ENCODE measurements at places on chromosomes 12 and 14.
A peak's percentile ranks its signal among the peaks of the same experiment; 100 is the strongest.

- no peak for DNase-seq
These were observed 142.5 kb upstream of the LMNTD1 start for GRCh38 chr12:25695574-25695973.

GRCh38 chr14:80862983-80863382 lies 78.6 kb downstream of the CEP128 start:
- no peak for DNase-seq

GRCh38 chr14:56552615-56553014 lies 27.0 kb upstream of the TMEM260 start:
- no peak for DNase-seq

- DNase-seq: no peak
These were observed 17.4 kb downstream of the ACVRL1 start for GRCh38 chr12:51924551-51925319.

DNA sequence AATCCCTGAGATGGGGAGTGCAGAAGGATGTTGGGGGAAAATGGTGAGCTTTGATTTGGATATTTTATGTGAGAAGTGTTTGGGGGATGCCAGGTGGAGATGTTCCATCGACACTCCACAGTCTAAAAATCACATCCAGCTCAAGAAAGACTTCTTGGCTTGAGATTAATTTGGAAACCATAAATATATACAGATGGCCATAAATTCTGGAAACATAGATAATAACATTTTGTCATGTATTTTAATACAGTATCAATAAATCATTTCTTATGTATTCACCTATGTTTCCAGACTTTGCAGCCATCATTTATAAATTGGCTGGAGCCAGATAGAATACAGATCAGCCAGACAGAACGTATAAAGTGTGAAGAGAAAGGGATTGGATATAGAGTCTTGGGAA lies 245.5 kb upstream of the DDHD1 start:
- DNase-seq: no peak

- no peak for DNase-seq
These were observed 98.3 kb downstream of the TTC7B start for GRCh38 chr14:90717916-90718315.

- no peak for DNase-seq
These were observed 346.2 kb upstream of the STXBP6 start for GRCh38 chr14:25396128-25396527.

DNA sequence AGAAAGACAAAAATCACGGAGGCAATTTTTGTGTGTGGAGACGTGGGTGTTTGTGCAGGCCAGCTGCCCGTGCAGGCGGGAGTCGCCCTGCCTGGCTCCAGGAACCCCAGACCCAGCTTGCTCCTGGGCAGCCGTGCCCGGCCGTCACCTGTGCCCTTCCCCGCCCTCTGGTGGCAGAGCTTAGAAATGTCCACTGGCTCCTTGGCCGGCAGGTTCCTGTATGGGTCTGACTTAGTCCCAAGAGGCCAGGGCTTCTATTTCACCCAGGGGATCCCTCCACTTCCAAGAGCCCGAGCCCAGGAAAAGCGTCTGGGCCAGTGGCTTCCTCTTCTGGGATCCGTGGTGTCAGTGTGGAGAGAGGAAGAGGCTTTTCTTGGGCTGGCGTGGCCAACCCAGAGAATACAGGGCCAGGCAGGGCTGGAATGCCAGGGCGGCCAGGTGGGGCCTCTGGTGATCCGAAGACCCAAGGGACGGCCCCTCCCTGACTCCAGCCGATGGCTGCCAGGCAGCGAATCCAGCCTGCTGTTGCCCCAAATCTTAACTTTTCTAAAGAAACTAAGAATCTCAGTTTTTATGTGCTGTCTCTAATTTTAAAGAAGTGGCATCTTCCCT lies 120.9 kb downstream of the TMEM132C start:
- peak; percentile 49 for DNase-seq

DNA sequence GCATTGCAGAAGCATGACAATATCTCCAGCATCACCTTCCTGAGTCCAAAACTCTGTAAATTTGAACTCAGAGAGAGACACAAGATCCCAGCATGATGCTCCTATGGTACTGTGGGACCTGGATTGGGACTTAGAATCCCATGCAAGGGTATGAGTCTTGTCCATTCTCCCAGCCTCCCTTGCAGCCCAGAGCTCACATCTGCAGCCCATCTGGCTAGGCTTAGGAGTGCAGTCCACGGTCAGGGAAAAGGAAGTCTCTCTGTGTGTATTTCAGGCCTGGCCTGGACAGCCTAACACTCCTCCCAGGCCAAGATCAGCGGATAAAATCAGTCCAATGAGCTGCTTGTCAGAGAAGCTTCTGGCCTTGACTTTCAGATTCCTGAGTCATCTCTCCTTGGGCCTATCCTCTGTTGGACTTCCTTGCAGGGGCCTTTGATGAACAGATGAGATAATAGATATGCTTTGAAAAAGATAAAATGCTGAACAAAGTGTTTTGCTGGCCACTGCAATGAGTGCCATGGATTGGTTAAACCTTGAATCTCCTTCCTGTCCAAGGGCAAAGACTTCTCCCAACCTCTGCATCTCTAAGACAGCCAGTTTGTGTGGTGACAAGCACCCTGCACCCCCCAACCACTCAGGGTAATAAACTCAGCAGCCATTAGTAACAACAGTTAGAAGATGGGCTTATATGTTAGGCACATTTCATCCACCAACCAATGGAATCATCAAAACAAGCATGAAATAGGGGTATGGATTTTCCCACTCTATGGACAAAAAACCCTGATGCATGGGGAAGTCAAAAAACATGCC lies 412.8 kb upstream of the TBX3 start:
- no peak for DNase-seq

GRCh38 chr12:92602476-92602875 lies 100.3 kb upstream of the PLEKHG7 start:
- no peak for DNase-seq

- DNase-seq: no peak
These were observed 34.5 kb downstream of the SYNDIG1L start for GRCh38 chr14:74391479-74391878.

DNA sequence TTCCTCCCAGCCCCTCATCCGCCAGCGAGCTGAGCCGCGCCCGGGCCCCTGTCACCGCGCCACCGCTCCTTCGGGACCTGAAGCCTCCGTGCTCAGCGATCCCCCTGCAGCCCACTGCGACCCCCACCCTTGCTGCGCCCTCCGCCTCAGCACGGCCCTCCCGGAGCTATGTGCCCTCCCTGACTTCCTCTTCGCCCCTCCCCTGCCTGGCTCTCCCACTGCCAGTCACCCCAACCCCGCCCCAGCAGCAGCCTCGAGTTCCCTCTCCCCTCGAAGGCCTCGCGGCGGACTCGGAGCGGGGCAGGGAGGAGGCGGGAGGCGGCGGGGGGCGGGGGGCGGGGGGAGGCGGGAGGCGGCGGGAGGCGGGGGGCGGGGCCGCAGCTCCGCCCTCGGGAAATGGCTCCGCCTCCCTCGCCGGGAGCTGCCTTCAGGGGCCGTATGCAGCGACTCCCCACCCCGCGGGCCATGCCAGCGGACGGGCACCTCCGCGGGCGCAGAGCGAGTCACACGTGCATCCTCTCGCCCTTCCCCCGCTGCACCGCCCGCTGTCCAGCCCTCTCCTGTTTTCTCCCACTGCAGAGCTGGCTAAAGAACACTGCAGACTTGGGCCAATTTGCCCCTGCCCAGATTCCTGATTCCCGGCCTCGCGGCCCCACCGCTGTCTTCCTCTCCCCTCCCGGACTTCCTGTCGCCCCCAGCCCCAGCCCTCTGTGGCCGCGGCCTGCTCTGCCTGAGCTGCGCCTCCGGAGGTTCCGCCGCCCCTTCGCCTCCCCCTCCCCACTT lies 29.1 kb upstream of the ADIPOR2 start:
- DNase-seq: peak; percentile 85

DNA sequence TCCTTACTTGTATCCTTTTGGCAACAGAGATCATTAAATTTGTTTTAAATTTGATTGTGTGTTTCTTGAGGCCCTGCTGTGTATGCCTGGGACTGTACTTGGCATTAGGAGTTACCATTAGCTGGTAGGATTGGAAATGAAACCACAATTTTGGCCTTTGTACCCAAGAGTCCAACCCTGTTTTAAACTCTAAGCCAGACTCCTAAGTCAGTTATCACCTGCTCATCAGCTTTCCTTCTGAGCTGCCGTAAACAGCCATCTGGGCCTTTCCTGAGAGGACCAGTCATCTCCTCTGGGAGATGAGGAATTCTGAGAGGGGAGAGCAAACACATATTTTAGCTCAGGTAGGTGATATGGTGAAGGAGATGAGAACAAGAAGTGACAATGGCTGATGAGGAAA lies 74.3 kb upstream of the SRSF5 start:
- DNase-seq: no peak

- no peak for DNase-seq
These were observed 9.5 kb upstream of the NYNRIN start for GRCh38 chr14:24389226-24389848.

DNA sequence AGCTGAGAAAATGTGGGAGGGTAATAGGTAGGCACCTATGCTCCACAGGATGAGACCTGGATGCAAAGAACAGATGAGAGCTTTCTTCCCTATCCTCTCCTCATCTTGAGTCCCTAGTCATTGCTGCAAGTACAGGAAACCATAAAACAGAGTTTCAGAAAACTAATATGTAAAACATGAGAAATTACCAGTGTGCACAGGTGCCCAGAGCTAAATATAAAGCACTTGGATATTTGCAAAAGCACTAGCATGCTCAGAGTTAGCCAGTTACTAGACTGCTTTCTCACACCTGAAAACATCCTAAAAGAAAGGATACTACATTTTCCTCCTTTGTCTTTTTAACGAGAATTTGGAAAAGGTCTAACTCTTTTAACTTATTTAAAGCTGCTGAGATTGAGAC lies 324.3 kb downstream of the DAD1 start:
- no peak for DNase-seq

DNA sequence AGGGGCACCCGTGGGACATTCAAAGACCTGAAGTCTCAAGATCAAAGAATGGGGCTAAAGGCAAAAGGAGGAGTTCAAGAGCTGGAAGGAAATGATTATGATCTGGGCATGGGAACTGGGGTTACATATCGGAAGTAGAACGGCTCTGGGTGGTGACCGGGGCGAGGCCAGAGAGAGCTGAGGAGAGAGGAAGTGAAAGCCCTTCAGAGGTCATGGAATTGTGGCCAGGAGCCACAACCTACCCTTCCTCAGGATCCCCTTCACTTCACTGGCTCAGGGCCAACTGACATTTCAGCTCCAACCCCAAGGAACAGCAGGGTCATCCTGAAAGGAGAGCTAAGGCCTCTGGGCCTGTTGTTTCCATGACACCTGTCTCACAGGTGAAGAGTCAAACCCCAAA lies 57.8 kb downstream of the GALNT16 start:
- DNase-seq: no peak

GRCh38 chr12:120000556-120000955 lies 11.5 kb downstream of the BICDL1 start:
- DNase-seq: no peak

DNA sequence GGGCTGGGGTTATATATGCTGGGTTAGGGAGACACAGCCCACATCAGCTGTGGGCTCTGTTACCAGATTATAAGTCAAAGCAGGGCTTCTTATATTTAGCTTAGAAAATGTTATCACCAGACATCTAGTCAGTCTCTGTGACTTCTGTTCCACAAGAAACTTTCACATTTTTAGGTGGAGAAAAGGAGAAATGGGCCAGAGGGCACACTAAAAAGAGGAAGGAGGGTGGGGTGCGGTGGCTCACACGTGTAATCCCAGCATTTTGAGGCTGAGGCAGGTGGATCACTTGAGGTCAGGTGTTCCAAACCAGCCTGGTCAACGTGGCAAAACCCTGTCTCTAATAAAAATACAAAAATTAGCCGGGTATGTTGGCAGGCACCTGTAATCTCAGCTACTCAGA lies 28.0 kb upstream of the SLC38A1 start:
- no peak for DNase-seq

- DNase-seq: no peak
These were observed 27.5 kb downstream of the RHOJ start for GRCh38 chr14:63231766-63232165.

GRCh38 chr14:105203057-105203531 lies 22.0 kb upstream of the NUDT14 start:
- peak; percentile 81 for DNase-seq

GRCh38 chr14:90883782-90884181 lies 67.6 kb upstream of the TTC7B start:
- DNase-seq: no peak

- no peak for DNase-seq
These were observed 38.8 kb upstream of the WSCD2 start for GRCh38 chr12:108090107-108090899.

- DNase-seq: no peak
These were observed 48.0 kb downstream of the TDP1 start for GRCh38 chr14:90003526-90004307.

DNA sequence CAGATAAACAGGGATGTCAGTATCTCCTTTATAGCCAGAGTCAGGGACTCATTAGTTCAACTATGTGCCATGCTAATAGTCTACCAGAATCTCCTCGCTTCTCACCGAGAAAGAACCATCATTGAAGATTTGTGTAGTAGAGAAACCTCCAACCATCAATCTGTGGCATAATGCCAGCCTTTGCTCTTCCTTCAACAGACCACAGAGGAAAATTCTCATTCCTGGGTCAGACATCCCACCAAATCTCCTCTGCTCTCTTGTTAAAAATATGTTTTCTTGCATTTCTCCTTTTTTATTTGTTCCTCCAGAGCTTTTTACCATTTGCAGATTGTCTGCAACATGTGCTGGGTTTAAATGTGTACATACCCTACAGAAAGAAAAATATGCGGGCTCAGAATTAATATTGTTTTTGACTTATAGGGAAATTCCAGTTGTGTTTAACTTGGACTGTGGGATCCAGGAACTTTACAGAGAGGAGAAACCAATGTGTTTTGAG lies 64.9 kb downstream of the LLPH start:
- DNase-seq: no peak

DNA sequence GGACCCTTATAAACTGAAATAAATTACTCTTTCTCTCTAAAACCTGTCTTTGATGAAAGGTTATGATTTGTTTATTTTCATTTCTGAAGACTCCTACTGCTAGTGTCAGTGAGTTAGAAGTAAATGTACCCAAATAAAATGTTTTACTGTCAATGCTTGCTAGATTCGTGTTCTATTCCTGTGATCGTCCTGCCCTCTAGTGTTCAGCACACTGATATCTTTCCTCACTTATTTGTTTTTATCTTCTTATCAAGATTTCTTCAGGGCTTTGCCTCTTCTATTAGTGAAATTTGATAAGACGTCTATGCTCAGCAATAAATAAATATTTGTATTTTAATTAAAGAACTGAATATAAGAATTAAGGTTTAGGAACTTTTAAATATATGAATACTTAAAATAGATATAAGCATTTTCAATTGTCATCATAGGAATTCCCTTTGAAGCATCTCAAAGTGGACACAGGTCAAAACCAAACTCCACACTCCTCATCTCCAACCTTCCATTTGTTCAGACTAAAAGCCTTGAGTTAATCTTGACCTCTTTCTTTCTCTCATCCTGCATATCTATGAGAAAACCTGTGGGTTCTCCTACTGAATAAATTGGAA lies 75.8 kb downstream of the C12orf50 start:
- DNase-seq: no peak

GRCh38 chr14:70785556-70785955 lies 23.8 kb downstream of the MAP3K9 start:
- DNase-seq: no peak

DNA sequence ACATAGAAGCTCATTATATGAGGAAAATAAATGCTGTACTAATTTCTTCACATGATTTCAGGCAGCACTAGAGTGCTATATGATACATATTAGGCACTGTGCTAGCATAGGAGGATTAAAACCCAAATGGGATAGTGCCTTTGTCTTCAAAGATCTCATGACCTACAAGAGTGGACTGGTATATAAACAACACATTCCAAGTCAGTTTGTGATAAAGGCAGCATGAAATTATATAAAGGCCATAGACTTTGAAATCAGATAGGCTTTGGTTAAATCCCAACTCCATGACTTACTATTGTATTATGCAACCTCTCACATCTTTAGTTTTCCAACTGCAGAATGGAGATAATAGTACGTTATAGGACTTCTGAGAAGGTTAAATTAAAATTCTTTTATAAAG lies 179.7 kb downstream of the RAD51B start:
- no peak for DNase-seq
